ENCODE measurements at places on chromosomes 4 and X. TPM values are rescaled to one million over a fixed set of nuclear protein-coding genes. Genes with fewer than 3 reads are reported as not detected.

GRCh38 chr4:75031775-75032174 is 98.9 kb downstream of the PARM1 start:
- DNase-seq: no peak

- peak; percentile 61 for DNase-seq
Measured at GRCh38 chrX:11557120-11557519, 108.6 kb downstream of the ARHGAP6 start.

- DNase-seq: no peak
Measured at GRCh38 chr4:7879127-7879526, 60.5 kb downstream of the AFAP1 start.

GRCh38 chr4:83758285-83758684 is 222.4 kb downstream of the GPAT3 start:
- no peak for DNase-seq

DNA sequence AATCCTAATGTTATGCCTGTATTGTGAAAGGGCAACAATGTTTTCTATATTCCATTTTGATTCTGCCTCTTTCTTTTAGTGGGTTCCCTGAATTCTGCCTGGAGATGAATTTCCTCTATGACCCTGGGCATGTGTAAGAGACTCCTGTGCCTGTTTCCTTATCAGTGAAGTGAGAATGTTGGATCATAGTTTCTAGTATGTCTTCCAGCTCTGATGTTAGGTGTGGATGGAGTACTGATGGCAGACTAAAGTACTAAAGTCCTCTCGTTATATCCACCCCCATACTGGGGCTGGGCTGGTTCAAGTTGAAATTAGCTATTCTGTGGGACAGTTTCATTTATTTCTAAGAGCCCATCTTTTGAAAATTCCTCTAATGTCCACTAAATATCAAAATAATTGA is 29.6 kb downstream of the PLAC1 start:
- DNase-seq: no peak

- no peak for DNase-seq
Measured at GRCh38 chr4:95524184-95524583, 24.6 kb downstream of the UNC5C start.

DNA sequence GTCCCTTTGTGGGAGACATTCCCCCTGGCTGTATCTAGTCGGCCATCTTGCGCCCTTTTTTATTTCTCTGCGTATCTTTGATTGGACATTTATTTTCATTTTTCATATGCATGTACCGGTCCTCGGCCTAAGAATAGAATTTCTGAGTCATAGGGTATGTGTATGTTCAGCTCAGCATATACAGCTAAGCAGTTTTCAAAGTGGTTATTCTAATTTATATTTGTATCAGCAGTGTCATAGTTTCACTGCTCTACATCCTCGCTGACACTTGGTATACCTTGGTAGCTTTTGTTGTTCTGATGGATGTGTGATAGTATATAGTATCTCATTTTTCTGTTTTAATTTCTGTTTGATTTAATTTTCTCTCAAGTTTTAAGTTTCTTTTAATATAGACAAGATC is 38.7 kb downstream of the BEX3 start:
- no peak for DNase-seq

DNA sequence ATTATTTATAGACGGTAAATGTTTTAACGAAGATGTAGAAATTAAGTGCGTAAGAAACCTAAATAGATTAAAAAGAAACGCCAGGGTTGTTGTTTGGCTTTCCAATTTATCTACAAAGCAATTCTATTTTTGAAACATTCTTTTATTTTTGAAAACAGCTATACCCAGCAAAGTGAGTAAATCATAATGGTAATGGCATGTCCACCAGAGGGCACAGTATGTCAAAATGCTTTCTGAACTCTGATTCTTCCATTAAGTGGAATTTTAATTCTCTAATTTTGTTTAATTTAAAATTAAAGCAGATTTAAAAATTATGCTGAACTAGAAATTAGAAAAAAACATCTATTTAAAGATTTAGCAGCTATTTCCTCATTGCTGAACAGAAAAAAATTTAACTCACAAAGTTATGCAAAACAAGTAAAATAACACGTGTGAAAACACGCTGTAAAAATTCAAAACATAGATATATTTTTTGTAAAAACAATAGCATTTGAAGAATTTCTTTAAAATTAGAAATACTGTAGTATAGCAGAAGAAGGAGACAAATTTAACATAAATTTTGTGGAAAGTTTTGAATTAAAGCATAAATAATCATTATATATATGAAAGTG is 26.5 kb downstream of the RASSF6 start:
- no peak for DNase-seq

DNA sequence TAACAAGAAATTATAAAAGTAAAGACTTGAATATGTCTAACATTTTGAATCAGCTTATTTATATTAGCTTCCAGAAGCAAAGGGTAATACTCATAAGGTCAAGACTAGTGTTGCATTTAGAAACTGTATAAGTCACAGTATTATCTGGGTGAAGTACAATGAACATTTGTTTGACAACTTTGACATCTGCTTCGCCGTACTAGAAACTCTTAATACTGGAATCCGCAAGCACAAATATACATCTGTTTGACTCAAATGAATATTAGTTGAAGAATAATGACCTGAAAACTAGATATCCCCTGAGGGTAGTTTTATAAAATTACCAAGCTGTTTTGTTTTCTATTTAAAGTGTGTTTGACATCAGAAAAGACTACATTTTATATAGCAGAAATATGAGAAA is 135.4 kb upstream of the ATOH1 start:
- no peak for DNase-seq

- no peak for DNase-seq
Measured at GRCh38 chr4:93779228-93779627, 49.3 kb upstream of the ATOH1 start.

GRCh38 chrX:130523460-130524394 is 121.9 kb downstream of the RBMX2 start:
- DNase-seq: no peak

- peak; percentile 32 for DNase-seq
Measured at GRCh38 chrX:56726605-56727004, 2.4 kb upstream of the NBDY start.

DNA sequence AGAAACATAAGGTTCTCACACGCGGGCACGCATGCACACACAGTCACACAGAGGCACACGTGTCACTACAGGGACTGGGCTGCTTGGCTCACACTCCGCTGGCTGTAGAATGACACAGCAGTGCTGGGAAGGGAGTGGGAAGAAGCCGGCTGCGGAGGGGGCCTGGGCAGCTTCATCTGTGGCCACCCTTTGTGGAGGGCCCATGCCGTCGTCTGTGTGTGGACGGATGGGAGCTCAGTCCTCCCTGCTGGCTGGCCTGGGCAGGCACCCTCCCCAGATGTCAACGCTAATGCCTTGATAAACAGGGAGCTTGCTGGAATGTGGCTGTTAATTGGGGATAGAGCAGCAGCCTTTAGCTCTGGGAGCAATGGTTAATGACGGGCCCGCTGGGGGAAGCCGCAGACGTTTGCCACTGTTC is 621.1 kb downstream of the BCOR start:
- DNase-seq: no peak

GRCh38 chr4:35525192-35525978 is 718.9 kb downstream of the ARAP2 start:
- no peak for DNase-seq

GRCh38 chr4:40269133-40269532 is 66.0 kb upstream of the CHRNA9 start:
- DNase-seq: no peak

- no peak for DNase-seq
Measured at GRCh38 chr4:138112389-138112788, 129.8 kb downstream of the SLC7A11 start.

CXCL11 gene
- 5.8 TPM for total RNA-seq

ARHGEF38 gene
- not detected for total RNA-seq

HTN1 gene
- total RNA-seq: not detected

Data from astrocyte (in vitro differentiated cells and primary cell).